ENCODE measurements at places on chromosomes 4 and X.

- no peak for DNase-seq
Observed at GRCh38 chr4:169604131-169604900, 8.1 kb downstream of the NEK1 start.

- no peak for DNase-seq
Observed at GRCh38 chr4:10007793-10008608, 13.3 kb downstream of the SLC2A9 start.

- DNase-seq: no peak
Observed at GRCh38 chr4:162782778-162783525, 383.7 kb downstream of the NAF1 start.

DNA sequence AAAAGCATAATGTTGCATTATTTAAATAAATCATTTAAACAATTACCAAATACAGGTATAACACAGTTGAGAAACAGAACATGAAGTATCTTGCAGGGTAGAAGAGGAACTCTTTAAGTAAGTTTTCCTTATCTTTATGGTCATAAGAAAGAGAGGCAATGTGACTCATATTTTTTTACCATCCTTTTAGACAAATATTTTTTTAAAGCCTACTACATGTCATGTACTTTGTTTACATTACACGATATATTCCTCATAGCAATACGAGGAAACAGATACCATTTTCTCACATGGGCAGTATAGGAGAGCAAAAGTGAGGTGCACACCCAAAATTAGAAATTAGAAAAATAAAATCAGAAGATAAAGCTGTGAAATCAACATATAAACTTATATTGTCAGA is 49.3 kb upstream of the EPHA5 start:
- DNase-seq: no peak

- DNase-seq: no peak
Observed at GRCh38 chr4:13430834-13431568, 53.1 kb downstream of the RAB28 start.

DNA sequence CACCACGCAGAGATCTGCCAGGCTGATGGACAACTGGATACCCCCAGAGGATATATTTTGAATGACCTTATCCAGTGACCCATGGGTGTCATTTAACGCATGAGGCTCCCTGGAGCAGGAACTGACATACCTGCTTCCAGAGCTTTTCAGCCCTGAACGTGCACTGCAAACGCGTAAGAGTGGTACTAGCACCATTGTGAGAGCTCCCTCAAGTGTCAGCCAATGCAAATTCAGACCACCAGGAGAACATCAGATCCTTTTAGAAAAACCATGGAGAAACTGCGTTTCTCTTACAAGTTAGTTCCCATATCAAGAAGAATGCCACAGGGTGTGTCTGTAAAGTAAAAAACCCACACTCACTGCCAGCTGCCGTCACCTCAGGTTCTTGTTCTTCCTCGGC is 7.3 kb downstream of the TREX2 start:
- no peak for DNase-seq

DNA sequence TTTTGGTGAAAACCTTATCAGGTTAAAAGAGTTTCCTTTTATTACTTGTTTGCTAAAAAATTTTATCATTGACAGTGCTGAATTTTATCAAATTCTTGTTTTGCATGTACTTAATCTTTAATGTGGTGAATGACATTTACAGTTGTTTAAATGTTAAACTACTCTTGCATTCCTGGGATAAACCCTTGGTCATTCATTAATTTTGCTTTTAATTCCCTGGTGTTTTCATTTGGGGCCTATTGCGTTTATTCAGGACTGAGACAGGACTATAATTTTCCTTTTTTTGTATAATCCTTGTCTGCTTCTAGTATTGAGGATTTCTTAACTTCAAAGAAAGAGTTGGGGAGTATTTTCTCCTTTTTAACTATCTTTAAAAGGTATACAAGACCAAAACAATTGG is 98.7 kb upstream of the TLL1 start:
- no peak for DNase-seq

DNA sequence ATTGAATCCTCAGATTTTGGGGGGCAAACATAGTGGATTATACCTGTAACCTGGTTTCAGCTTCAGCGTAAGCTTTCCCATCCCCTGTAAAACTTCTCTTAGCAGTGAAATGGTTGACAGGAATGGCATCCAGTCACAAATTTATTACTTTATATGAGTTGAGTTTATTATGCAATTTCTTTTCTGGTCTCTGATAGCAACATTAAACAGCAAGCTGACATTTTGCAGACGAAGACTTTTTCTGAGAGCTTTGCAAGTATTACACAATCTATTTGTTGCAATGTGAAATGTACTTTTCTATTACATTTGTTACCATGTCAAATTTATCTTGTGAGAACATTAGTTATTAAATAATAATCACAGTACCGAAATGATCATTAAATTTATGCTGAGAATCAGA is 60.6 kb downstream of the GSPT2 start:
- DNase-seq: no peak

GRCh38 chr4:48976041-48976440 is 10.0 kb upstream of the CWH43 start:
- no peak for DNase-seq

DNA sequence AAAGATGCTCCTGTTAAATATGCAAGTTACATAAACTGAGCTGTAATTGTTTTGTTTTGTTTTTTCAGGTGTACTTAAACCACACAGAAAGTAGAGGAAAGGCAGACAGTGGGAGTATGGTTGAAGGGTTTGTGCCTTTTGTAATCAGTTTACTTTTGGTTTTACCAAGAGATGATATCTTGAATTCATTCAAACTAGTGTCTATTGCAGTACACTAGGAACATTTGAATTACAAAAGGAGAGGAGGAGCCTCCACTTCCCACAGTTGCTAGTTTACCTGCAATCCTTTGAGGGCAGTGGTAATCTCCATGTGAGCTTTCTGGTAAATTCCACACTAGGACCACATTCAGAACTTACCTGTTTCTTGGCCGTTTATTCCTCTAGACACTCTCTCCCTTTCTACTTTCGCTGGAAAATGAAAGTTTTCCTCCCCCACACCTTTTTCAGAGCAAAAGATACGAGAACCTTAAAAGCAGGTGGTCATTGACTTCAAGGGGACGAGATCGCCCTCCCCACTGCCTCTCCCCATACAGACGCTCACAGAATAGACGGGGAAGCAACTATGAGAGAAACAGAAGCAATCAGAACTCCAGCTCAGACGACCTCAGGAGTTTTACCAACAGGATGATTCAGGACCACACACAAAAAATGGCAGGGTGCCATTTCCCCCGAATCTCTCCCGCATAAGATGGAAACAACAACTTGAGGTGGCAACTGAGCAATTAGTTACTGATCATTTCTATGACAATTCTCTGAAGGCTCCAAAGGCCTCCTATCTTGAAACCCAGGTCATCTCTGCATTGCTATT is 3.3 kb downstream of the RBM47 start:
- DNase-seq: no peak

DNA sequence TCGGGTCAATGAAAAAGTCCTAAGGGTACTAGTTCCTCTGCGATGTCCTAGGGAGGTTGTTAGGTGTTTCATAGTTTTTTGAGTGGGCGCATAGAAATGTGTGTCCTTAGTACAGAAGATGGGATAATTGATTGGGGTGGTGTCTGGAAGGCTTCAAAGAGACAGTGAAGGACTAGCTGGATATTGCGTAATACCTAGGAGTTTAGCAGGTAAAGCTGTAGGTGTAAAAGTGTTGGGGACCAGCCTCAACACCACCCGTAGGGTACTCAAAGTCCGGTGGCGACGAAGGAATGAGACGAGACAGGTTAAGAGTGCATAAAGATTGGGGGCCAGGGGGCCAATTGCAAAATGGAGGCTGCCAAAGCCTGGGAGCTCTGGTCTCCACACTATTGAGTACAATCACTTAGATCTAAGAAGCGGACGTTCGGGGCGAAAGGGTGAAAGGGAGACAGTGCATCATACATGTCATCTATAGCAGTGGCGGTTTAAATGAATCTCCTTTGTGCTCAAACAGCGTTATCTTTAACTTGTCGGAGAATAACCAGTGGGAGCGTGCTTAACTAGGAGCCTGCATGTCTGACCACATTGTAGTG is 1.0 kb downstream of the TRMT44 start:
- DNase-seq: no peak

DNA sequence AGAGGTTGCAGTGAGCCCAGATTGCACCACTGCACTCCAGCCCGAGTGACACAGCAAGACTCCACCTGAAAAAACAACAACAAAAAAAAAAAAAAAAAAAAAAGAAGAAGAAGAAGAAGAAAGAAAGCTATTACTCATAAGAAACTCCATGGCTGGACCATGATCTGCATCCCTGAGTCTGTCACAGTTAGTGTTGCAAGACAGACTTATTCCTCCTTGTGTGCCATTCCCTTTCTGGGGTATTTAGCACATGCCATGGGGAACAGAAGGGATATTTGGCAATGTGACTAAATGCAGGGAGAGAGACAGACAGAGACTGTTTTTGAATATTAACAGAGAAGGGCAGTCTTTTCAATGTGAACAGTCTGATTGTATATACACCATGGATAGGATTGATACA is 16.7 kb upstream of the PDS5A start:
- DNase-seq: no peak

GRCh38 chrX:68083510-68083909 is 349.8 kb downstream of the OPHN1 start:
- no peak for DNase-seq

DNA sequence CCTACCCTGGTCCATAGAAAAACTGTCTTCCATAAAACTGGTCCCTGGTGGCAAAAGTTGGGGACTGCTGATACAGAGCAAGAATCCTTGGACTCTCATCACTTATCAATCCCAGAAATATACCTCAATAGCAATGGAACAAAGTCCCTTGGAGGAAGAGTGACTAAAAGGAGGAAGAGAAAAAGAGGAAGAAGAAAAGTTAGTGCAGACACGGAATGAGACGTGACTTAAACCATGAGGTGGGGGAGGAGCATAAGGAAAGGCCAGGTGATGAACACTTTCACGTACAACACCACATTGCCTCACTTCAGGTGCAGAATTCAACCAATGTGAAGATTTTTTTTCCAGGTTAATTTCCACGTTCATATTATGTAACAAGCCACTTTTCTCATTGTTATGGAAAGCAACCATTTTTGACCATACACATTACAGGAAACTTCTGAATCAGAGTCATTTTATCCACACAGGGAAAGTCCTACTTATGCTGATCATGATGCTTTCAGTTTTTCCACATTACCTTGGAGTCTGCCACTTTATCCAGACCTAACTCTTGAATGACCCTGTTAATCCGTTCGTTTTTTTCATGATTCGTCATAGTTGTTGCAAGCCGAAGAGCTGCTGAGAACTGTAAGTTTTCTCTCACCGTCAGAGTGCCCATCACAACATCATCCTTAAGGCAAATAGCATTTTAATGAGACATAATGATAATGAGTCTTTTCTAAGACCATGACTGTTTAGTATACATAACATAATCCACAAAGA is 27.7 kb downstream of the ABCG2 start:
- no peak for DNase-seq

- DNase-seq: no peak
Observed at GRCh38 chr4:165931741-165932140, 58.7 kb downstream of the TLL1 start.

DNA sequence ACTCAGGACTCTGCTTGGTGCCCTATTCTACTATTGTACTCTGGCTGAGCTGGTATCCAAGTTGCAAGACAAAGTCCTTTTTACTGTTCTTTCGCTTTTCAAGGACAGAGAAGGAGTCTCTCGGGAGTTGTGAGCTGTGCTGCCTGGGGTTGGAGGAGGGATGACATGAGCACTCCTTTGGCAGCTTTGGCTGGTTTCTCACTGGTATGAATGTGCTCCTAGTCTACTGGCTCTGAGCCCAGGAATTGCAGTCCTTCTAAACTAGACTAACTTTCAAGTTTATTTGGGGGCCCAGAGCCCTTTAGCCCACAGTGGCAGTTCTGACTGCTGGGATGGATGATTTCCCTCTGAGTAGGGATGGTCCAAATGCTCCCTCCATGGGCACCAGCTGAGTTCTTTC is 997.1 kb downstream of the RAB28 start:
- DNase-seq: no peak

- DNase-seq: no peak
Observed at GRCh38 chr4:158786121-158786601, 17.3 kb downstream of the FNIP2 start.

GRCh38 chr4:100635899-100636298 is 118.1 kb upstream of the EMCN start:
- DNase-seq: no peak

DNA sequence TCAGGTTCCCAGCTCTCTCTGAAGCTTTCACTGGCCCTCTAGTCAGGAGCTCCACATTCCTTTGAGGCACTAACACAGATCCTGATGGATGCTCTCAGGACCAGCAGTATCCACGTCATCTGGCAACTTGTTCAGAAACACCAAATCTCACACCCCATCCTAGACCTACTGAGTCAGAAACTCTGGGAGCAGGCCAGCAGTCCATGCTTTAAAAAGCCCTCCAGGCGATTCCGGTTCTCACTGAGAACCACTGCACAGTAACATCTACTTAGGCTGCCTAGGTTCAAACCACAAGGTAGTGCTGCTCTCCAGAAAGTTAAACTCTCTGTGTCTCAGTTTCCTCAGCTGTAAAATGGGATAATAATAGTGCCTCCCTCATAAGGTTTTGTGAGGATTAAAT is 55.3 kb downstream of the CCDC158 start:
- DNase-seq: no peak

DNA sequence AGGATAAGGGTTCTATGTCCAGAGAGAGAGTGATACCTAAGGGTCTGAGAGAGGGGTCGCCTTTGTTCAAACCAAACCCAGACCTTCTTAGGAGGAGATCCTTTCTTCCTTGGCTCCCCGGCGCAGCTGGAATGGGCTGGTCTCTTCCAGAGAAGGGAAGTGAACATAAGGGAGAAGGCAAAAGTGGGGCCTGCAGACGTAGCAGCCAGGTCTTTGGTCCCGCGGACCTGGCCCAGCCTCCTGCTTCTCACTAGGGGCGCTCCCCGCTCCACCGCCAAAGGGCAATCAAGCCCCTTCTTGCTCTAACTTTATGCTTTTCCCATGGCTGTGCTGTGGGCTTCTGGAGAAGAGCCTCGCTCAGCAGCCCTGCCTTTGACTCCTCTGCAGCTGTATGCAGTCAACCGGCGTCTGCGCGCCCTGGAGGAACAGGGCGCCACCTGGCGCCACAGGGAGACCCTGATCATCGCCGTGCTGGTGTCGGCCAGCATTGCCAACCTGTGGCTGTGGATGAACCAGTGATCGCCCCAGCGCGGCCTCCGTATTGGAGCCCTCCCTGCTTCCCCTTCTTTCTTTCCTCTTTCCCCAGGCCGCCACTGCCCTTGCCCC is 6.5 kb downstream of the FATE1 start:
- DNase-seq: no peak

DNA sequence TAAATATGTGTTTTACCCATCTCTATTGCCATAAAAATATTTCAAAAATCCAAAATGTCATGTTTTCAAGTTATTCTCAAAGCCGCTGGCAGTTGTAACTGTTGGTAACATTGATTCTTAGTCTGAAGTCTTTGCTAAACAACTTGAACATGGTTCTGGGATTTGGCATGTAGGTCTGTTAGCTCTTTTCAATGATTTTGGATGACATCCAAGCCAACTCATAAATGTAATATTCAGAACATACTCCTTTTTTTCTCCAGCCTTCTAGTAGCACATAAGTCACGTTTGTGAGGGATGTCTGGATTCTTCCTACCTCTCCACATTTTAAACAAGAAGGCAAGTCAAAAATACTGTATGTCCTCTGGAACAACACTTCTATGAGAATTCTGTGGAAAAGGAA is 305.3 kb downstream of the PRR32 start:
- DNase-seq: no peak

- DNase-seq: no peak
Observed at GRCh38 chr4:10965196-10965595, 280.6 kb upstream of the CLNK start.

GRCh38 chr4:68469482-68469881 is 22.2 kb downstream of the TMPRSS11E start:
- no peak for DNase-seq

All from posterior cingulate gyrus (tissue), 11 donors.